Occipital lobe (tissue), 3 donors: ENCODE measurements at places on chromosomes 1 and 21. TPM values are rescaled to one million over a fixed set of nuclear protein-coding genes. Genes with fewer than 3 reads are reported as not detected.

Gene CFHR4
- total RNA-seq, result 0.31 TPM

Gene HSPA6
- 0.31 TPM for total RNA-seq

Gene GBP7
- not detected for total RNA-seq

Gene SELL
- total RNA-seq, result 0.47 TPM

Gene NIPAL3
- total RNA-seq, result 7.0 TPM

Gene LCE2B
- total RNA-seq, result not detected

Gene OR2T29
- not detected for total RNA-seq

Gene S100B
- total RNA-seq, result 6.9 TPM

Gene GNAT2
- total RNA-seq, result not detected

Gene CD1E
- not detected for total RNA-seq

Gene SPRR2B
- not detected for total RNA-seq

Gene LRRC38
- total RNA-seq, result not detected

Gene LIPI
- not detected for total RNA-seq
